ENCODE measurements at places on chromosomes 3 and 15.

GRCh38 chr3:197149-197827 is 725 bp downstream of the CHL1 start:
- peak; percentile 64 for DNase-seq

DNA sequence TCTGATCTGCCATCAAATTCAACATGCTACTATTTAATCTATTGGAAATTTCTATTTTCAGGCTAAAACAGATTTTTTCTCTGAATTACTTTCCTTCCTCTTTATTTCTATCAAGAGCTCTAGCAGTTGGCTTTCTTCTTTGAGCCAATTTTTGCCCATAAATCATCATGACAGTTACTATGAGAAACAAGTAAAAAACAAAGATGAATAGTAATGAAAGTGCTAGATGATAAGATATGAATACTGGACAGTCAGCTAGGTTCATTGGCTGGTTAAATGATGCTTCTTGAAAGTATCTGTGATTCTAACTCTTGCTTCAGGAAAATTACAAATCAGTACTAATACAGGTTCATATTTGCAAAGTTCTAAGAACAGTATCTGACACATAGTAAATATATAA is 38.6 kb upstream of the NANOGP8 start:
- DNase-seq: no peak

GRCh38 chr3:41673650-41674049 is 288.3 kb downstream of the ULK4 start:
- no peak for DNase-seq

DNA sequence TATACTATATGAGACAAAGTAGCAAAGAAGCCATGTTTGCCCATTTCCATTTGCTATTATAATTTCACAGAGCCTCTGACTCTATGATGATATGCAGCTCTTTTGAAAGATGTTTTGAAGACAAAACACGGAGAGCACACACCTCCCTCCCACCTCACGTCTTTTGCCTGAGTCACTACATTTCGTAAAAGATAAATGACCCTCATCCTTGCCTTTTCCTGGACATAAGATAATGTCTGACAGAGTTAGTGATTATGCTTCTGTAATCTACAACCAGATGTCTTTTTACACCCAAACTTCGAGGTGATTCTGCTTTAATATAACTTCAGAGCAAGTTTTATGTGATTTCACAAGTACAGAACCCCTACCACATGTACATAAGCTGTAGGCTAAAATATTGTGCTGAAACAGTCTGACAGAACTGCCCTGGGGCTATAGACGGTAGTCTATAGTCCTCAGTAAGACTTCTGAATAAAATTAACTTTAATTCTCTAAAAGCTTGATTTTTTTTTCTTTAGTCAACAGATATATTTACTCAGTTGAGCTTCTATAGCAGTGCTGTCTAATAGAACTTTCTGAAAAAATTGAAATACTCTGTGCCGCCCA is 99.9 kb downstream of the CD200R1L start:
- DNase-seq: no peak

DNA sequence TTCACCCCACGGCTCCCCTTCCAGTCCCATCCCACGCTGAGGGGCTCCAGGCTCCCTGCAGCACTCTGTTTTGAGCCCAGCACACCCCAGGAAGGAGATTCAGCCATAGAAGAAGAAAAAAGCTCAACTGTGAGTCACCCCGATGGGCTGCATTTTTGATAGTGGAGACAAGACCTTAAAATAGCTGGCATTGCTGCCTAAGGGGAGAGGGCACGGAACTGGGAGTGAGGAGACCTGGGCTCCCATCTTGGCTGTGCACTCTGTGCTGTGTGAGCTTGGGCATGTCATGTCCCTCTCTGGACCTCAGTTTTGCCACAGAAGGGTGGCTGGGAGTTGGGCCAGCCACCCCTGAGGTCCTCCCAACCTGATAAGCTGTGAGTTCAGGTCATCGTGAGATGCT is 57.2 kb upstream of the SMAD6 start:
- no peak for DNase-seq

- no peak for DNase-seq
Observed at GRCh38 chr3:126104028-126104635, 20.2 kb upstream of the SLC41A3 start.

DNA sequence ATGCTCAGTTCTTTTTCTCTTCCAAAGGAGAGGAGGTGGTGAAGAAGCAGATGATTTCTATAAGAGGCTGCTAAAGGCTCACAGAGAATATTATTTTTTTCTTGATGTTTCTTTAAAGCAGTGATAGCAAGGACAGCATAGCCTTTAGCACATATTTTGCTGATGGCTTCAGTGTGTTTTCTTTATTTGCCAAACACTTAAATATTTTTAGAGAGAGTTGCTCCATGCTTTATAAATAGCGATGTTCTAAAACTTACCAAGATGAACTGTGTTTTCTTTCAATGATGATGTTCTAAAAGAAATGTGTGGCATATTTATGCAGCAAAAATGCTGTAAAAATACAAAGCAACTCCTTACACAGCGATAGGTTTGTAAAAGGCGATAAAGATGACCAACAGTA is 11.8 kb upstream of the KCNAB1 start:
- no peak for DNase-seq

DNA sequence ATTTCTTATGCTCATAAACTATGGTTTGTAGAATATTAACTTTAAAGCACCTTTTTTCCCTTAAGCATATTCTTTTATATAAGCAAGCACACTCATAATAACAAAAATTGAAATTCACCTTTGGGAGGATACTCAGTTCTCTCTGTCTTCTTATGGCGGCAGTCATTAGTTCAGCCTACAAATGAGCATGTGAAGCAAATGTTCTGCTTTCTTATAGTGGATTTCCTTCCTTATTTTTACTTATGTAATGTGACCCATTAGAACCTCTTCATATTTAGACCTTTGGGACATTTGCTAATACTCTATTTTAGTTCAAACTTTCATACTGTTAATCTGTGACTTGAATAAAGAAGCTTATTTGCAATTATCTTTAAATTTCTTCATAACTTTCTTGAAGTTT is at the start of gene P2RY13:
Gene P2RY13, minus strand, starts transcription at position 187 of the 400 bp plus-strand sequence. Its CDS starts 21 bp downstream, at position 166.
- DNase-seq: no peak

Measured in endodermal cell (in vitro differentiated cells).